ENCODE measurements at places on chromosomes 5 and 9.

DNA sequence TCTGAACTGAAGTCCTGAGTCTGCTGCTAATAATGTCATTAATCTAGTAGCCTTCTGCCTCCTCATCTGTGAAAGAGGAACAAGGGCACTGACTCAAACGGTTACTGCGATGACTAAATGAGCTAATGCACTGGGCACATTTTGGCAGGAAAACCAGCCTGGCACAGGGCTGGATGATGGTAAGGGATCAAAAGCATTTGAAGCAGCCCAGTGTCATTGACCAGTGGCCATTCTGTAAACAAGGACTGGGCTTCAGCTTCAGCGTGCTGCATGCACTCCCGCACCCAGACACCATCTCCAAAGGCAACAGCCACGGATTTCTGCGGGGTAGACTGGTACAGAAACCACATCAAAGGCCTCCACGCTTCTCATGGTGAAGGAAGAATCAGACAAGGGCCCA lies 8.0 kb downstream of the GCNT4 start:
- DNase-seq = no peak

DNA sequence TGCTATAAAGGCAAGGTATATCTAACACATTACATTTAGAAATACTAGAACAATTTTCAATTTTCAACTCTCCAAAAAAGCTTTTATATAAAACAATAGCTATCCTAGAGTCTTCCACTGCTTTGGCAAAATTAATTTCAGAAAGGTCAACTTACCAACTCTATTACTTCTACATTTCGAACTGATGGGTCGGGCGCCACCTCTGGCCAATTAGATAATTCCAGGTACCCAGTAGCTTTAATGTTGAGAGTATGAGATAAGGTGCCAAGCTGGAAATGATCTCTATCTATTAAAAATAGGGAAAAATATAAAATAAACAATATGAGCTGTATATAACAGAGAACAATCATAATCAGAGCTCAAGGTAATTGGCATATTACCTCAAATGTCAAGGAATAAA lies 166.6 kb downstream of the AP3B1 start:
- DNase-seq = no peak

- no peak for DNase-seq
These were observed 66.9 kb downstream of the CTSL start for GRCh38 chr9:87792831-87793288.

DNA sequence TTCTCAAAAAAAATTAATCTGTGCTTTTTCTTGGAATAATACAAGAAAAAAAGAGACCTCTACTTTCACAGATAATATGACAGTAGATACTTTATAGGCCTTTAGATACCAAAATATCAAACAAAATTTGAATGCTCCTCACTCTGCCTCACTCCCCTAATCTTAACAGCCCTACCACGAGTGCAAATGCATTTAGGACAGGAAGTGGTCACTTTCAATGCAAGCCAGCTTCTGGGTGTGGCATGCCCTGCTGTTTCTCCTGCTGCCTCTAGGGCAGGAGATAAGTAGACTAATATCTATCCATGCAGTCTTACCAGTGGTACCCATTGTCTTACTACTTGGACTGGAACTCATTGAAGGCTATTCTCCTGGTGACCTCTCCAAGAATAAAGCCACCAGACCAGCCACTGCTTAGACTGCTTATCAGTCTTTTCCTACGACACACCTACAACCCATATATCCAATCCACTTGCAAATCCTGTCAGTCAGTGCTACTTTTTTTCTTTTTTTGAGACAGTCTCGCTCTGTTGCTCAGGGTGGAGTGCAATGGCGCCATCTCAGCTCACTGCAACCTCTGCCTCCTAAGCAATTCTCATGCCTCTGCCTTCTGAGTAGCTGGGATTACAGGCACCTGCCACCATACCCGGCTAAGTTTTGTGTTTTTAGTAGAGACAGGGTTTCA lies 23.0 kb downstream of the FRRS1L start:
- no peak for DNase-seq

GRCh38 chr5:72288924-72289323 lies 31.1 kb downstream of the MRPS27 start:
- DNase-seq = peak; percentile 92

DNA sequence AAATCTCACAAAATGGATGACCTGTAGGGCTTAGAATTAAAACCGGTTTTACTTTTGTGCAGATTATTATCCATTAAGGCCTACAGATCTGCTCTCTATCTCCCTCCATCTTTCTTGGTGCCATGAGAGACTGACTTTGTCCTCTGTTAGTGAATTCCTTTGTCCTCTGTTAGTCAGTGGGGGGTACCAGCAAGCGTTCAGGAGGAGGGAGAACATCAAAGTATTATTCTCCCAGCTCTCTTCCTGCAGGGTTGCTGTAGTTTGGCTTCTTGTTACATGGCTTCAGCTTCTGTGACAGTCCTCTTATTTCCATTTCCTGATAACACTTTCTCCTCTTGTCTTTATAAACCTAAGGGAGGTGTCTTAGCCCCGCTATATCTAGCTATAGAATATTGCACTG lies 850.5 kb upstream of the SEMA6A start:
- no peak for DNase-seq

GRCh38 chr9:20593537-20593936 lies 28.8 kb downstream of the MLLT3 start:
- no peak for DNase-seq

GRCh38 chr9:79049371-79049770 lies 522.4 kb upstream of the TLE4 start:
- no peak for DNase-seq

DNA sequence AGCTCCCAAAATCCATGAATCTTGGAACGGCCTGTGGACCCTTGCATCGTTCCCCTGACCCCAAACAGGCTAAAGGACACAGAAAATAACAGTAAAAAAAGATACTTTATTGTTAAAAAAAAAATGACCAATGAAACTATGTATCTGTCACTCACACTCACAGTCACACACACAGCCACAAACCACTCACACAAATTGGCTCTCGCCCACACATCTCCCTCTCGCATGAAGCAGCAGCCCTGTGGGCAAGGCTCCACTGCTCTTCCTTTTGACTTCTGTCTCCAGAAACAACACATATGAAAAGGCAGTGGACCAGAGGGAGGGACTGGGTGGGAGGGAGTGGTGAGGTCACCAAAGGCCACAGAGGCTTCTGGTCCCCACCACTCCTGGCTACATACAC lies 56.6 kb downstream of the SLC36A1 start:
- DNase-seq = no peak

DNA sequence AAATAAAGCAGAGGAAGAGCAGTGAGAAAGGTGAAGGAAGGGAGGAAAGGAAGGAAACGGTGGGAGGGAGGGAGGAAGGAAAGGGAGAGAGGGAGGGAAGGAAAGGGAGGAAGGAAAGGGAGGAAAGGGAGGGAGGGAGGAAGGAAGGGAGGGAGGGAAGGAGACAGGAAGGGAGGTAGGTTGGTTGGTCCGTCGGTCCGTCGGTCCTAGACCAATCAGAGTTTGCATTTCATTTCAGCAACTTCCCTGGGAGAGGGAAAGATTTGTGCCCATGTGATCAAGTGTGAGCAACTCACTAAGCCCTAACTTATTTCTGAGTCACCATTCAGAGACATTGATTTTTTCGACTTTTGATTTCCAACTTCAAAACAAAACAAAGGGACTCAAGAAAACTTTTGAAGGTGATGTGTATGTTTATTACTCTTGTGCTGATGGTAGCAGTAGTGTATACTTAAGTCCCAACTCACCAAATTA lies 18.8 kb downstream of the NANS start:
- DNase-seq = no peak

DNA sequence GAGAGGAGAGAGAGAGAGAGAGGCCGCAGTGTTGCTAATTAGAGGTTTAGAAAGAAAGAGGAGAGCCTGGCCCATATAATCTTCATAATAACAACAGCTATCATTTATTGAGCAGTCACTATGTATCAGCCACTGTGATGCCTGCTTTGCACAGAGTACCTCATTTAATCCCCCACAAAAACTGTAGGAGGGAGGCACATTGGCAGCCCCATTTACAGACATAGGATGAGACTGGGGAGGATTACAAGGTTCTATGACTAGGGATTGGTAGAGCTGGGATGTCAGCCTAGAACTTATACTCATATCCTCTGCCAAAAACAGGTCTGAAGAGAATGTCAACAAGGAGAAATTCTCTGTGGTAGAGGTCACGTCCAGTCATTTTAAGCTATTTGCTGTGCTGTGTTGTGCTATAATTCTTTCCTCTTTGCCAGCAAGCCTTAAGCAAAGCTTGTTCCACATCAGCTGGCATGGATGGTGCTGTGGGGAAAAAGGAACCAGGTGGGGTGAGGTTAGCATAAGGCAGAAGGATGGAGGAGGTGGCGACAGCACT lies 6.7 kb upstream of the GCNT4 start:
- no peak for DNase-seq

DNA sequence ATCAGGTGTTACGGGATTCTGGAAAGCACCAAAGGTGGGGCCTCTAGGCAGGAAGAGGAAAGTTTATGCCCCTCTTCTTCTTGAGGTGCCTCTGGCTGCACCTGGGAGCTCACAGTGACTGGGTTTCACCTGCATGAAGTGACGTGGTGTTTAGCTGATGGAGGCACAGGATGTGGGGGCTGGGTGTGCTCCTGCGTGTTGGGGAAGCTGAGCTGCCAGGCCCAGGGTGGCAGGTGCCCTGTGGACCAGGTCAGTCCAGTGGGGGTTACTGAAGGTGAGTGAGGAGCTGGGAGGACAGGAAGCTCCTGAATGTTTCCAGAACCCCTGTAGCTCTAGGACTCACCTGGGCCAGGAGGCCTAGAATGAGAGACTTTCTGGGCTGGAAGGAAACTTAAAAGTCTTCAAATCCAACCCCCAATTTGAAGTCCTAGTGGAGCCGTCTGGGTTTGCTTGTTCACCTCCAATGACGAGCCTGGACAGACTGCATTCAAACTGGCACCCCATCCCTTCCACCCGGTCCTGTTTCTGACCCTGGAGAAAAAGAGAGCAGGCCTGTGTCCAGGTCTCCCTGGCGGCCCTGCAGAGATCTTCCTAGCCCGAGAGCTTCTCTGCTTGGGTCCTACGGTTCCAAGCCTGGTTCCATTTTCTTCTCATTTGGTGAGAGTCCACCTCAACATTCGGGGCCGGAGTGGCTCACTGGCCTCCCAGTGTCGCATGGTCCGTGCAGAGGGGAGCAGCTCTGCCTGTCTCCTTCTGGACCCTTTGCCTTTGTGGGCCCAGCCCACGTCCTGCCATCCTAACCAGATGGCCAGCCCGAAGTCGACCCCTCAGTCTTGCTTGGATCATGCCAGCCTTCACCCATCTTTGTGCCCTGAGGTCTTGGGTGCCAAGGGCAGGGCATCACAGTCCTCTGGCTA lies 22.3 kb downstream of the TRAF1 start:
- DNase-seq = no peak

- DNase-seq = no peak
These were observed 122.2 kb downstream of the C9orf50 start for GRCh38 chr9:129498451-129499384.

DNA sequence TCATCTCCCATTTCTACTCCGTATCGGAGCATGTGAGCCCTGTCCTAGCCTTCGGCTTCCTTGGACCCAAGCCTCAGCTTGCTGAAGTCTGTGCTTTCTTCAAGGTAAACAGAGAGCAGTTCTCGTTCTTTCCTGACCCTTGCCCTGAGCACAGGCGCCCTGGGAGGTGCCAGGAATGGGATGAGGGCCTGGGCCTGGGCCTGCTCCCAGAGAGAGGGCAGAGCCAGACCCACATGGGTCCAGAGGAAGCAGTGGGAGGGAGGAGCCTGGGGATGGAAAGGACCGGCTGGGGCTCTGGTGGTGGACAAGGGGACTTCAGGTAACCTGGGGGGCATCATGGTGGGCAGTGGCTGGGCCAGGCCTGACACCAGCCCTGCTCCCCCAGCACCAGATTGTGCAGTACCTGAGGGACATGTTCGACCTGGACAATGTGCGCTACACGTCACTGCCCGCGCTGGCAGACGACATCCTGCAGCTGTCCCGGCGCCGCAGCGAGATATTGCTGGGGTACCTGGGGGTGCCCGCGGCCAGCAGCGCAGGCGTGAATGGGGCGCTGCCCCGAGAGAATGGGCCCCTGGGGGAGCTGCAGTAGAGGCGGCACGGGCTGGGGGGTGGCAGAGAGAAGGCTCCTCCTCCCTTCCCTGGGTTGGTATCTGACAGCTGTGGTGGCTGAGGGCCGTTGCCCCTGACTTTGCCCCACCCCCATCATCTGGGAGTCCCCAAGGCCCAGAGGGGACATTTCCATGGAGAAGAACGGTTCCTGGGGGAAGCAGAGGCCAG lies 10.9 kb upstream of the DOLPP1 start:
- no peak for DNase-seq

DNA sequence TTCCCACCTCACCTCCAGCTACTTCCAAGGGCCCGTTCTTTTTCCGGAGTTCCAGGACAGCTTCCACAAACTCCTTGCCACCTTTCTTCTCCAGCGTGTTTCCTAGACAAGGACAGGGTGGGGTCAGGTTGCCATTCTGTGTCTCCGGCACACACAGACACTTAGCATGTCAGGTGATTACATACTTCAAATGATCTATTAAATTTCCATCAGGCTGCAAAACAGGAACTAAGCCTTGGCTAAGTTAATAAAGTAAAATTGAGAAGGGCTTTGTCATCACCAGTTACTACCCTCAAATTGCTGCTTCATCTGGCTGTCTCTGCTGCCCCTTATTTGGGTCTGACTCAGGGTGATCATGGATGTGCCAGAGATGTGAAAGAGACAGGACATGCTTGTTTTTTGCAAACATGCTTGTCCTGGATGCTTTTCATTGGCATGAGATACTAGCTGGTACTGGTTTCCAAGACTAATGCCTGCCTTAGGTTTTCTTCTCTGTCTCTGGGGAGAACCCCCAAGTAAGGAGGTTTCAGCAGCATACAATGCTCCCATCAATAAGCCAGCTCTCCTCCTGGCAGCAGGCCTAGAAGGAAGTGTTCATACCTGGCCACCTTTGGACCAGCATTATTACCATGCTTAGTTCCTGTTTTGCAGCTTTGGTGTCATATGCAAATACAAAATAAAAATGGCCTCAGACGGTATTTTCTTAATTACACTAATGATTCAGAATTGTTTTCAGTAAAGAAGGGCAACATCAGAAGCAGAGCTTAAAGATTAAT lies 52.9 kb downstream of the MACROH2A1 start:
- no peak for DNase-seq

DNA sequence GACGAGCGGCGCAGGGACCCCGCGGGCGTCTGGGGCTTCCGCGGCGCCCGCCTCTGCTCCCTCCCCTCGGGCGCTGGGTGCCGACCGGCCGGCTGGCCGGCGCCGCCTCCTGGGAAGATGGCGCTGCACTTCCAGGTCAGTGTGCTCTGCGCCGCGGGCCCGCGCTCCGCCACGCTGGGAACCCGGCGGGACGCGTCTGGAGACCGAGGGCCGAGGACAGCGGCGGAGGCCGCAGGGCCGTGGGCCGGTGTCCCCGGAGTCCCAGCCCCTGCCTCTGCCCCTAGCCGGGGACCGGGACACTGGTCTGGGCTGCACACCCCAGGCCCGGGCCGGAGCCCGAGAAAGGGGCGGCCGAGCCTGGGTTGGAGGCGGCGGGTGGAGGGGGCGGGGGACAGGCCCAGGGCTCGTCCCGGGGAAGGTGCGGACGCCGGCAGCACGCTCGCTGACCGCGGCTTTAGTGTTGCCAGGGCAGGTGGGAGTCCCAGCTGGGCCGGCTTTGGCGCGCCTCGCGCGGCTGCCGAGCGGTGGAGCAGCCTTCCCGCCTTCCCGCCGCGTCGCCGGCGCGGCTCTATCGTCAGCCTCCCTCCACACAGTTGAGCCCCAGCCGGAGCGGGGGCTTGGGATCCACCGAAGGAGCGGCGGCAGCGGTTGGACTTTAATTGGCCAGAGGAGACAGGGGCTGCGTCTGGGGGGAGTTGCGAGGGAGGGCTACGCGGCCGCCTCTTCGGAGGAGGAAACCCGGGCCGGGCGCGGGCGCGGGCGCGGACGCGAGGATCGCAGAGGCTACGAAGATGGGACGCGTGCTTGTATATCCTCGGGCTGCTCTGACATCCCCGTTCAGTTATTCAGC lies at the start of gene RANBP17:
Gene RANBP17, plus strand, starts transcription at position 102 of the 850 bp plus-strand sequence.
- no peak for DNase-seq

All from NCI-H1105 (cell line).